NCI-H460 (cell line): ENCODE measurements at places on chromosomes 2 and 18. TPM values are rescaled to one million over a fixed set of nuclear protein-coding genes. Genes with fewer than 3 reads are reported as not detected.

Gene ALPI
- not detected in 2 replicates for total RNA-seq

Gene ABCG8
- not detected in 2 replicates for total RNA-seq

Gene DCDC2C
- total RNA-seq, result not detected in 2 replicates

Gene CPO
- total RNA-seq, result not detected in 2 replicates

Gene SERPINB11
- 107 and 126 TPM in 2 replicates for total RNA-seq

Gene SH2D6
- 0.45 and 0.87 TPM in 2 replicates for total RNA-seq

Gene ALPP
- not detected in 2 replicates for total RNA-seq

Gene ERMN
- not detected in 2 replicates for total RNA-seq

Gene TMEM247
- total RNA-seq, result not detected in 2 replicates

- no peak for DNase-seq
These were observed 66.0 kb upstream of the SLC14A2 start for GRCh38 chr18:45549290-45549689.

DNA sequence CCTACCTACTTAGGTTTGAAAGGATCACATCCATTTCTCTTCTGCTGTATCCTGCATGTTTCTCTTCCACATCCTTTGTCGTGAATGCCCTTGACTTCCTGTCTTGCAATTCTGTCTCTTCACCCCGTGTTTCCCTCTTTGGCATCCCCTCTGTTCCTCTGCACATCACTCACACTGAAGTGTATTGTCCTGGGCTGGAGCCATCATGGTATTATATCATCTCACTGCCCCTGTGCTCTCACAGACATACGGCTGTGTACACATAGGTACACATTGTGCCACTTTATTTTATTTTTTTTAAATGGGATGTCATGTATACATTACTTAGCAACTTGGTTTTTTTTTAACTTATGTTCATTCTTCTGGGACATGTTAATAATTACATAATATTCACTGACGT, 291.6 kb downstream of the ALPK2 start:
- DNase-seq, result no peak

GRCh38 chr2:235774153-235774870, 280.5 kb downstream of the AGAP1 start:
- no peak for DNase-seq

- DNase-seq, result no peak
These were observed 60.1 kb downstream of the STRN start for GRCh38 chr2:36906277-36906676.

- no peak for DNase-seq
These were observed 20.9 kb downstream of the BOD1L2 start for GRCh38 chr18:57167617-57168308.

DNA sequence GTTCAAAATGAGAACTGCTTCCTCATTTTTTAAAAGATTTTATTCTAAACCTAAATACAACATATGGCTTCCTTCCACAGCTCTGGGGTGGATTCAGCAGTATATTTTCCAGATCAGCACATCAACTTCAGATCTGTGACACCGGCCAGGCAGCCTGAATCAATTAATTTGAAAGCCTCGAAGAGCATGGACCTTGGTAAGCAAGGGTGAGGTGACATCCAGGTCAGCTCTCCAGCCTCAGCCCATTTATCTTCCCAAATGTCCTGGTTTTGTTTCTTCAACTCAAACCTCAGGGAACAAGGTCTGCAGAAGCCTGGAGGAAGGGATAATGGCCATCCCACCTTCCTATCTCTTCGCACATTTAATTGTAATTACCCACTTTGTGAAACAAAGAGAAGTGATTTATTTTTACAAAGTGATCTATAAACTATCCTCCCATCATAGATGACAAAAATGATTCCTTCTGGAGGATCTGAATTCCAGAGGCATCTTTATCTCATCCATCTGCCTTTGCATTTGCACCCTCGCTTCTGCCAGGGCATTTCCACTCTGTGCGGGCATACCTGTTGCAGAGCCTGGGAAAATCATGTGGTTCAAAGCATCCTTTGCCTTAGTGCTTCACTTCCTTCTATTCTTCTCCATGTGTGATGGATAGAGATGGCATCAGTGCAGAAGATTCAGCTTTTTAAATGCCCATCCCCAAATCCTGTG, 489.0 kb upstream of the NRP2 start:
- no peak for DNase-seq

GRCh38 chr2:190318931-190319554, 583 bp downstream of the HIBCH start:
- no peak for DNase-seq

DNA sequence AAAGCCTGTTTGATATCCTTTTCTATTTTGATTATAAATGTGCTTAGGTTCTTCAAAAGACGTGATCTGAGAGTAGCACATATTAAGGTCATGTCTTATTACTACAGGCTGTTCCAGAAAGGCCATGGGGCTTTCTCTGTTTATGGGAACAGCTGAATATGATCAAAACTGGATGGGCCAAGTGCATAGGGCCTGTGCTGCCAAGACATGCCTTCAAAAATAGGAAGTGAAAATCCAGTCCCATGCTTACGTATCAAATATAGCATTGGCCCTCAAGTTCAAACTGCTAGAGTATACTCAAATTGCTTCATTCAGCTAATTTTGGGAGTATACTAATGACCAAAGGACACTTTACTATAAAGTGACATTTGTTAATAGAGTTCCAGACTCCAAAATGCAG, 24.1 kb downstream of the SLC25A52 start:
- DNase-seq, result no peak

DNA sequence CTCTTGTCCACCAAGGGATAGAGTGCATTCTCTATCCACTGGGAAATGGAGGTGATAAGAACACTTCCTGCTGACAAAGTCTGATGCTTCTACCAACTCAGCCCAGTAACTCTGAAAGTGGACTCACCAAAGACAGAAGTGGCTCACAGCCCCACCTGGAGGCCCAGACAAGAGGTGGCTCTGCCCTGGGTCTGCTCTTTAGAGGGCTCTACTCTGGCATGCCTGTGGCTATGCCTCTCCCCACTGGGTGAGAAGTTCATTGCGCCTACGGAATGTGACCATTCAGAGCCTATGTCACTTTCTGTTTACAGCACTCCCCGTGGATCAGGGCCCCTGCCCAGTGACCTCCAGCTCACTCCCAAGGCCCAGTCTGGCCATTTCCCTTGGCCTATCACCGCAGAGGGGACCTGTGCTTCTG, 13.5 kb upstream of the XDH start:
- no peak for DNase-seq

DNA sequence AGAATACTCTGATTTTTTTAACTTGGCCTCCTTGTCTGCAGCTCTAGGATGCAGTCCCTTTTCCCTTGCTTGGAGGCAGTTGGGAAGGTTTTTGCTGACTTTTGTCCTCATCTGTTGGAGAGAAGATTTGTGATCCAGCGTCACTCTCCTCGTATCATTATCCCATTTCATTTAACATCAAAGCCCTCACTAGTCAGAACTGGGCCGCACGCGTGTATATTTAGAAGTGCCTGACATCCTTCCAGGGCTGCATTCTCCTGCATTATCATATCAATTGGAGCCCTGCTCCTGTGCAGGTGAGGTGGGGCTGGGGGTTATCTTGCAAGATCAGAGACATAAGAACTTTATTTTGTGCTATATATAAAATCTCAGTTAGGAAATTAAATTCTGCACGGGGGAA, 435.1 kb upstream of the HS6ST1 start:
- no peak for DNase-seq

GRCh38 chr18:35841283-35841682, 131.2 kb upstream of the RMP24 start:
- DNase-seq, result no peak

DNA sequence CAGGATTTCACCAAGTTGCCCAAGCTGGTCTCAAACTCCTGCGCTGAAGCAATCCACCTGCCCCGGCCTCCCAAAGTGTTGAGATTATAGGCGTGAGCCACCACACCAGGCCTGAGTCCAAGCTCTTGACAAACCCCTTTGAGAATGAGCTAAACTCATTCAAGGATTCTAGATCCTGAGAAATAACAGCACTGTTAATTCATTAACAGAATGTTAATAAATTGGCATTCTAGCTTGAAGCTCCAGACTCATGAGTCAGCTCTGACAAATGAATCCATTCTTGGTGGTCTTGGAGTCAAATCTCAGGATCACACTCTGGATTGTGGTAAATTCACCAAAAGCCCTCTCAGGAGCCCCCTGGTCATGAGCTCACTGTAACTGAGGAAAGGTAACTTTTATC, 1.8 kb downstream of the NARS1 start:
- no peak for DNase-seq

GRCh38 chr2:108910011-108910431, 79.0 kb downstream of the EDAR start:
- no peak for DNase-seq

DNA sequence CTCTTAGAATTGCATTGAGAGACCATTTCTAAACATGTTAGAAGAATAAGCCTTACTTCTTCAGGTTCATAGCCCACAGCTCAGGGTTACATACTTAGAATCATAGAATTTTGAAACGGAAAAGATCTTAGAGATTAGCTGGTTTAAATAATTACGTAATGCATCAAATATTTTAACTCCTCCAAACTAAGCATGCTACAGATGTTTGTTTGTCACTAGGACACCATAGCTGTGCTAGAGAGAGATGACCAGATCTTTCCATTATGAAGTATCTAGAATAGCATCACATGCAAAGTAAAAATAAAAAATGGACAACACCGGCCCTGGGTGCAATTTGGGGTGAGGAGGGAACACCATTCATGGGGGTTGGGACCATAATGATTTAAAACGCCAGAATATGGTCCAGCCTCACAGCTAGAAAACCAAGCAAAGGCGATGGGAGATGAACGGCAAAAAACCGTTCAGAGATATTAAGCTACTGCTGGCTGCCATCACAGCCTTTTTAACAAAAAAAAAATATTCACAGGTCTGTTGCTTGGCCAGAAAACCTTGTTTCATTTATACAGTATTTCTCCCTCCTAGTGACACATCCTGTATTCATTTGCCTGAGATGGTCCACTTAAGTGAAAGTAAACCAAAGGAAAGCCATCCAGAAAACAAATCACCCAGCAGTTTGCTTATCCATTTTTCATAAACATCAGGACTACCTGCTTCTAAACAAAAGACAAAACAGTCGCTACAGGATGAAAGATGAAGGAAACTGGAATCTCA, 94.2 kb downstream of the EPHA4 start:
- no peak for DNase-seq

DNA sequence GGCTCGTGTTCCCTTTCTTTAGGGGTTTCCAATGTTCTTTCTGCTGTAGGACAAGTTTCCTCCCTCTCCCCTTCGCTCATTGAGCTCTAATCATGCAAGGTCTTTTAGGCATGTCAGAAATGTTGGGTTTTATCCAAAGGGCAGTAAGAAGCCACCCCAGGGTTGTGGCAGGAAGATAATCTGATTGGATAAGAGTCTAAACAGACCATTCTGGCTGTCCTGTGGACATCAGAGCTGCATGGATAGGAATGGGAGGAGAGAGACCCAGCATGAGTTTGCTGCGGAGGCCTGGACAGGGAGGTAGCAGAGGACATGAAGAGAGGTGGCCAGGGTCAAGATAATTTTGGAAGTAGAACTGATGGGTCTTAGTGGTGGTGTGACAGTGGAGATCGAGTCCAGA, 88.2 kb downstream of the ACKR3 start:
- DNase-seq, result no peak

DNA sequence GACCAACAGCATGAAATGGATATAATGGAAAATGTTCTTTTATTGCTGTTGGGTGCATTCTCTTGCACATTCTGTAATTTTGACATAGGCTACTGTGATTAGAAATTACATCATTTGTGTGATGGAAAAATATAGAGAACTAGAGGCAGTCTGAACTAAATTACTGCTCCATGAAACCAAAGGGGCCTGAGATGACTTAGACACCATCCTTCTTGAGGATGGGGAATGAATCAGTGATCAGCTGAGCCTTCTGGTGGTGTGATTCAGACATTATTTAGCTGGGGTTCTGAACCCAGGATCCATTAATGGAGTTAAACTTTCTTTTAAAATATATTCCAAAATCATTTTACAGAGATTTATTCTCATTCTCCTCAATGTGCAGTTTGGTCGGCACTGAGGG, 135.8 kb downstream of the LDLRAD4 start:
- DNase-seq, result no peak

- DNase-seq, result no peak
These were observed 203.6 kb downstream of the MYT1L start for GRCh38 chr2:2127467-2127866.

GRCh38 chr2:10826026-10826425, 13.4 kb upstream of the PDIA6 start:
- DNase-seq, result no peak

DNA sequence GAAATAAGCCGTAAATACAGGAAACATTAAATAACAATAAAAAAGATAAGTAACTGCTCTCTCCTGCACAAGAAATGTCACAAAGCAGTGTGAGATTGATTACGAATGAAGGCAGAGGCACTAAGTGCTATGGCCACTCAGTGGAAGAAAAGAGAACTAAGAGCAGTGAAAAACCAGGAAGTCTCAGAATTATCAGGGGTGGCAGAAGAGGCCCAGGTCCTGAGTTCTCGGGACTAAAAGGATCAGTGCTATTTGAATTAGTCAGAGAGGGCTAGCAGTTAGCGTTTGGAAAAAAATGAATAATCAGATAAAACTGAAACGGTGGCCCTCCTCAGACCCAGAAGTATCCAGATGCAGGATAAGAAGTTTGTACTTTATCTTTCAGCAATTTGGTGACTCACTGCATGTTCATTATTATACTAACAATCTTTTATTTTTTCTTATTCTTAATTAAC, 367.1 kb downstream of the ZEB2 start:
- peak; percentile 12 for DNase-seq

- DNase-seq, result no peak
These were observed 32.6 kb downstream of the RBKS start for GRCh38 chr2:27857417-27858172.

- DNase-seq, result no peak
These were observed 35.9 kb upstream of the EFHD1 start for GRCh38 chr2:232597362-232598079.

DNA sequence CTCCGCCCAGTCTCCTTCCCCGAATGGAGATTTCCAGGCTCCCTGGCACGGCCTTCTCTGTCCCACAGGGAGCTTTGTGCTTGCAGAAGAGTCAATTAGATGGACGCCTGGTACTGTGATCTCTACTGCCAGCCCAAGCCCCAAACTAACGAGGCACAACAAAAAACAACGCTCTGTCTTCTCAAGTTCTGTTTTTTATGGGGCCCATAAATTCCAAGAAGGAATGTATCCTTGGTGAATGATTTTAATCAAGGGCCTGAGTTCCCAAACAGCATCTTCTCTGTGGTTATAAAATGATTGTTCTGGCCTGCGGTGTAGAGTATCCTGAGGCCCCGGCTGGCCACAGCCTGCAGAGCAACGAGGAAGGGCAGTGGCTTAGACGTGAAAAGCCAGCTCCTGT, 219.5 kb downstream of the CLIP4 start:
- DNase-seq, result no peak

- DNase-seq, result peak; percentile 34
These were observed 75.4 kb upstream of the HNMT start for GRCh38 chr2:137888845-137889244.
